ENCODE measurements at places on chromosomes 2 and 18.

DNA sequence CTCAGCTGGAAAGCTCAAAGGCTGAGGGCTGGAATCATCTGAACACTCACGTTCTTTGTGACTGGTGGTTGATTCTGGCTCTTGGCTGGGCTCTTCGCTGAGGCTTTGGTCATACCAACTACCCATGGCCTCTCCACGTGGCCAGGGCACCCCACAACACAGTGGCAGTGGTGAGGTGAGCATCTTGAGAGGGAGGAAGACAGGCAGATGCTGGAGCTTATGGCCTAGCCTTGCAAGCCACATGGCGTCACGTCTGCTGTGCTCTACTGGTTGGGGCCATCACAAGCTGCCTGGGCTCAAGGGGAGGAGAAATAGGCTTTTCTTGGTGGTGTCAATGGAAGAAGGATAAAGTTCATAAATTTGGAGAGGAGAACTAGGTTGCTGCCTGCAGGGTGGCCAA, 19.6 kb downstream of the LPIN1 start:
- DNase-seq, result no peak

- DNase-seq, result no peak
These were observed 43.0 kb downstream of the WIPF1 start for GRCh38 chr2:174554529-174555150.

DNA sequence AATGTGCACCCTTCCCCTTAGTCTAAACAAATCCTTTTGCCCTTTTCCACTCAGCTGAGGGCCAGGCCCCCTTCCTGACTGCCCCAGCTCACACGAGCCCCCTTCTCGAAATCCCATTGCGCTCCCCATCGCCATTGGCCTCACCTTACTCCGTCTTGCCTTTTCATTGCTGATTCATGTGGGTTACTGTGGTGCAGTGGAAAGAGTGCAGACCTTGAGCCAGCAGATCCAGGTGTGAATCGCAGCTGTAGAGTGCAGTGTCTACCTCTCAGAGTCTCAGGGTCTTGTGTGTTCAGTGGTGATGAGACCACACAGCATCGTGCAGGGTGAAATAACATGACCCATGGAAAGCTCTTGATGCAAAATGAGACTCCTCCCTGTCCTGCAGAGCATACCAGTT, 132.4 kb upstream of the APCDD1 start:
- DNase-seq, result no peak

- DNase-seq, result no peak
These were observed 23.9 kb upstream of the GPR17 start for GRCh38 chr2:127621981-127622431.

DNA sequence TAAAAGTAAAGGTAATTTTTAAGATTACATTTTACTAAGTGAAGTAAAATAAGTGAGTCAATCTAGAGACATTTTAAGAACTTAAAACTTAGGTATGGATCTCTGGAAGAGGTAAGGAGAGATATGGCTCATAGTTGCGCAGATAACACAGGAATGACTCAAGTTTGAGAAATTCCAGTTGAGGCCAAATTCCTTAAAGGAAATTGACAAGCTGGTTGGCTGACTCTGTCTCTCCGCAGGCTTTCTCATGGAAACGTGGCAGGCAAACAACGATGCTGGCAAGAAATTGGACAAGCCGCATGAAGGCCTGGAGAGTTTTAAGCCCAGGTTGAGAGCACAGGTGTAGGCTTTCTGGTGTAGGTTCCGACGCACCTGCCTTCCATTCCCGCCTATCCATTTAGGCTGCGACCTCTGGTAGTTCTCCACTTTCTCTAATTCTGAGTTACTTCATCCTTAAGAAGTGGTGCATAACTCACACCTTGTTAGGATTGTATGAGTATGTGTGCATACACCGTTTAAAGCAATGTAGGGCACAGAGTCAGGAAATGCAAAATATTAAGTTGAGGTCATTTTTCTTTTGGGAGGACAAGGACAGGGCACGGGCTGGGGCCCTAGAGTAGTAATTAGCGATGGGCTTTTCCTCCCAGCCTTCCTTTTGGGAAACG, 589 bp upstream of the DAW1 start:
- no peak for DNase-seq

DNA sequence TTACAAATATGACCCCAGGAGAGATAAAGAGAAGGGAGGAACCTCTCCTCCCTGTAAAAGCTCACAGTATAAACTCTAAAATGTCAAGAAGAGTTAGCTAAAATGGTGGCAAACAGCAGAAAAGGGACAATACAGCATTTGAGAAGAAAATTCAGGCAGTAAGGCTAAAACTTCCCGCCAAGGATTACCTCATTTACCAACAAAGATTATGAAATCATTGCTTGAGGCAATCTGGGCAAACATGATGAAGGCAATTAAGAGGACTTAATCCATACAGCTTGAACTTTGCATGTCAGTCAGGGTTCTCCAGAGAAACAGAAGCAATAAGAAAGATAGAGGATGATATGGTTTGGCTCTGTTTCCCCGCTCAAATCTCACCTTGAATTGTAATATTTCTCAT, 81.4 kb downstream of the CMPK2 start:
- no peak for DNase-seq

GRCh38 chr2:29596584-29596983, 324.8 kb downstream of the ALK start:
- no peak for DNase-seq

DNA sequence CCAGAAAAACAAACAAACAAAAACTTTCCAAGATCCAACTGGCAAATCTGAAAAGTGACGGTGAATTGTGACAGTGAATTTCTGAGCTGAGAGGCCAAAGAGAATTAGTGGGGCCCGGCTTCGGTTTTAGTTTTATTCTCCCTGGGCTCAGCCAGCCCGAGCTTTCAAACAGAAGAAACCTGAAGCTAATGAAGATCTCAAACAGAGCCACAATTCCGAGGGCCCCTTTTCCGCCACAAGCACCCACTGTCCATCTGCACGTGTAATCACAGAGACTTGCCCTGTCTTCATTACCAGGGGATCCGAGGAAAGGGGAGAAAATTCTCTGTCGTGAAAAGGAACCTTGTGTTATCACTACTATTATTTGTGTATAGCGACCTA, 4.2 kb upstream of the ONECUT2 start:
- DNase-seq, result no peak

DNA sequence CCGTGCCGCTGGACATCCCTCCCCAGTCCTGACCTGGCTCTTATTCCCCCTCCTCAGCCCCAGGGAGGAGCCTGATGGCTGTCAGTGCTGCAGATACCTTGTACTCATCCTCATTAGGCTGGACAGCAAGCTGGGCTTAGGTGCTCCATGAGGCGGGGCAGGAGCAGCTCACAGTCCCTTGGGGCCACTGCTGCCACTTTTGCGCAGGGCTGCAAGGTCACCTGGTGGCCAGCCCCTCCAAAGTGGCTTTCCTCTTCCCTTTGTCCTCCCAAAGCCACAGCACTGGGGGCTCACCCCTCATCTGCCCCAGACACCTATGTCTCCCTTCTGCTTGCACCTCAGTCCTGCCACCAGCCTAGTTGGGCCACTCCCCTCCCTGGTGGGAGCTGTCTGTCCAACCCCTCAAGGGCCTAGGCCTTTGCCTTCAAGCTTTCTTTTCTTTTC, 60.8 kb downstream of the FAM168B start:
- DNase-seq, result no peak

GRCh38 chr18:62386601-62387000, 61.5 kb downstream of the TNFRSF11A start:
- DNase-seq, result no peak

DNA sequence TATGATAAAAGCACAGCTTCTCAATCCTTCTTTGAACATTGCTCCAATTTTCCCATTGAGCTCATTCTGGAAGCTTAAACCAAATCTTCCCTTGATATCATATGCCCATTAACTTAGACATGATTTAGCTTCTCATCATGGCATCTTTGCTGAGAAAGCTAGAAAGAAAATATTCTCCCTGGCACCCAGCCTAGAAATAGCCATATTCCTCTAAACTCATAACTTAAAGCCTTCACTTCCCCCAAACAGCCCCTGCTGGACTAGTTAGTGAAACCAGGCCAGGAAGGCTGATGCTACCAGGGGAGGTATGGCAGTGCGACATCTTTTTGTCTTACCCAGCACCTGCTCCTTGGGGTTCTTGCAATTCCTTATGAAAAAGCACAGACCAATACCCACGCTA, 4.3 kb downstream of the AAK1 start:
- no peak for DNase-seq

DNA sequence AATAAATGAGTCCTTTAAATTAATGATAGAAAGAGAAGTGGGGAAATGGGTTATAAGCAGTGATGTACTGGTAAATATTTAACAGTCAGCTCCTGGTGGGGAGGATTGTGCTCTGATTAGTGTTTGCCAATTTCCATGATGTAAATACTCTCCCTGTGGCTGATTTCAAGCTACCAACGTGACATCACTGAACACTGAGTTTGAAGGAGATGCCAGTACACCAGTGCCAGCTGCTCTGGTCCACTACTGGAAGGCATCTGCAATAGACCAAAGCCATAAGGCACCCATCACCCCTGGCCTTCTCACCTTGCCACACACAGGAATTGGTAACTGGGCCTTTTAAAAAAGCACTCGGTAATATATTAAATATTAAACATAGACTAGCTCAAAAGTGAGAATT, 77.7 kb downstream of the TGOLN2 start:
- no peak for DNase-seq

- DNase-seq, result no peak
These were observed 18.0 kb downstream of the MBP start for GRCh38 chr18:77114415-77115191.

Measured in COR-L47 (cell line).